Smooth muscle cell of bladder (primary cell): ENCODE measurements at places on chromosomes 12 and 14. TPM values are rescaled to one million over a fixed set of nuclear protein-coding genes. Genes with fewer than 3 reads are reported as not detected.

The KRT1 gene
- not detected in 2 replicates for total RNA-seq

The NXPH4 gene
- 0.28 and 0.65 TPM in 2 replicates for total RNA-seq

The ARF6 gene
- 43.7 and 56.7 TPM in 2 replicates for total RNA-seq

The SYNDIG1L gene
- not detected in 2 replicates for total RNA-seq

The NOPCHAP1 gene
- total RNA-seq, result 6.3 and 7.0 TPM in 2 replicates

The SRRM4 gene
- total RNA-seq, result under 0.01 TPM in 2 replicates

The FGD4 gene
- 6.0 and 8.8 TPM in 2 replicates for total RNA-seq

The SELPLG gene
- 0.85 and 2.0 TPM in 2 replicates for total RNA-seq

The PAX9 gene
- 0.09 TPM in 1 of 2 replicates, not detected in the other for total RNA-seq

The RNASE7 gene
- total RNA-seq, result not detected in 2 replicates

The LIN7A gene
- total RNA-seq, result 7.0 and 12.7 TPM in 2 replicates

The RNF212B gene
- total RNA-seq, result not detected in 2 replicates
